Pulmonary artery endothelial cell (primary cell): ENCODE measurements at places on chromosomes 16 and 17. TPM values are rescaled to one million over a fixed set of nuclear protein-coding genes. Genes with fewer than 3 reads are reported as not detected.
A peak's percentile ranks its signal among the peaks of the same experiment; 100 is the strongest.

Gene CSH1
- not detected in 2 replicates for total RNA-seq

Gene ZNF267
- total RNA-seq, result 29.1 and 32.9 TPM in 2 replicates

Gene RAMP2
- 2.1 and 5.4 TPM in 2 replicates for total RNA-seq

Gene TMIGD1
- total RNA-seq, result not detected in 2 replicates

Gene MYH3
- 0.07 and 0.71 TPM in 2 replicates for total RNA-seq

Gene FAM222B
- 3.4 and 5.5 TPM in 2 replicates for total RNA-seq

DNA sequence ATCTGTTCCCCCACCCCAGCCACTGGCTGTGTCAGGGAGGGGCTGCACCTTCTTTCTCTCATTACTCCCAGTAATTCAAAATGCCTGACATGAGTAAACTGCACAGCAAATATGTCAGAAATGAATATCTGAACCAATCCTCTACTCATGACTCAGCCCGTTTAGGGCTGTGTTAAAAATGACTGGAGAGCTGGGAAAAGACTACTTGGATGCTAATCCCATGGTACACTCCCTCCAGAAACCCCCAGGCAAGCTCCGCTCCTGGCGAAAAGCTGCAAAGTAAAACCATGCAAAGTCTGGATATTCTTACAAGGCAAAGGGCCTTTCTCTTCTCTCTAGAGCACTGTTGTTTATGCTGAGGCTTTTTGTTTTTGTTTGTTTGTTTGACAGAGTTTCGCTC is 448.1 kb upstream of the DYNLRB2 start:
- no peak for DNase-seq

GRCh38 chr16:473046-474043 is 47.9 kb downstream of the RAB11FIP3 start:
- no peak for DNase-seq

DNA sequence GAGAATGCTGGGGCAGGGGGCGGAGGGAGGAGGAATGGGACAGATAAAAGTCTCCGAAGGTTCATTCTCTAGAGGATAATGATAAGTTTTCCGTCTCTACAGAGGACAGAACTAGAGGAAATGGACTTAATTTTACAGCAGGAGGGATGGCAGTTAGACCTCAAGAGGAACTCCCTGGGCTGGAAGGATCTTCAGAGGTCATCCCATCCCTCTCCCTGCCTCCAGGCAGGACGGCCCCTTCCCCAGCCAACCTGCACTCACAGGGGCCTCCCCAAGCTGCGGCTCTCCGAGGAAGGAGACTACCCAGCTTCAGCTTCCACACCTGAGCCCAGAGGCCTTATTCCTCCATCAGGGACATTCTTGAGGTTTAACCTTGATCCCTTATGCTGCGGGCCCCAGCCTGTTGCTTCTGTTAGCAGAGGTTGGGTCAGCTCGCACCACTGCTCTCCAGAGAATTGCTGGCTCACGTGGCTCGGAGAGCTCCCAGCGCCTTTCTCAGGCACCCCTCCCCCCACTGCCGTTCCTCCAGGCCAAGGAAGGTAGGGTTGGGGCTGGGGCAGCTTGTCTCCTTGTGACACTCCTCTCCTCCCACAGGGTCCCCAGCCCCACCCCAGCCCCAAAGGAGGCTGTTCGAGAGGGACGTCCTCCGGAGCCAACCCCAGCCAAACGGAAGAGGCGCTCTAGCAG is 8.5 kb downstream of the ELOB start:
- no peak for DNase-seq

DNA sequence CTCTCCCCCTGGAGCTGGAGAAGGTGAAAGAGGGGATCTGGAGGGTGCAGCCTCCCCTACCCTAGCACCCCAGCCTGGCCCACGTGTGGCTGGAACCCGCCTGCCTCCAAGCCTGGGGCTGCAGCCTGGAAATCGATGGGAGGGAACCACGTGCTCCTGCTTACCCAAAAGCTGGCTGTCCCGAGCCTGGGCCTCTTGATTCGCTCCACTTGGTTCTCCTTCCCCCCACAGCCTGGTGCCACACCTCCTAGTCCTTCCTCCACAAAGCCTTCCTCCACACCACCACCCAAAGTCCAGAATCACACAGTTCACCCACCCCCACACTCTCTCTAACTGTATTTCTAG is 29.3 kb downstream of the CFAP20 start:
- DNase-seq, result no peak

DNA sequence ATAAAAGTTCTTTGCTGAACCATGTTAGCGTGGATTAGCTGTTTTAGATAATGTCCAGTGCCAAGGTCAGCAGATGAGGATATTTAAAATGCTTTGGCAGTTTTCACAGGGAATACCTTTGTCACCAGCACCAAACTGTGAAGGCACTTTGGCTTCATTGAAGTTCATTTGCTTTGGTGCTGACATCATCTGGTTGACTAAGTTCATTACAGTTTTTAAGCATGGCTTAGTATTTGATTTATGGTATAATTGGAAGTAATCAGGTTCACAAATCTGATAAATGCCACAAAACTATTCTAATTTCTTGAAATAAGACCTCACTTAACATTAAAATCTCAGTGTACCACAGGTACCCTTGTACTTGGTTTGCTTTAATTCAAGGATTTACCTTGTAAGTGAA is 4.3 kb downstream of the GID4 start:
- no peak for DNase-seq

DNA sequence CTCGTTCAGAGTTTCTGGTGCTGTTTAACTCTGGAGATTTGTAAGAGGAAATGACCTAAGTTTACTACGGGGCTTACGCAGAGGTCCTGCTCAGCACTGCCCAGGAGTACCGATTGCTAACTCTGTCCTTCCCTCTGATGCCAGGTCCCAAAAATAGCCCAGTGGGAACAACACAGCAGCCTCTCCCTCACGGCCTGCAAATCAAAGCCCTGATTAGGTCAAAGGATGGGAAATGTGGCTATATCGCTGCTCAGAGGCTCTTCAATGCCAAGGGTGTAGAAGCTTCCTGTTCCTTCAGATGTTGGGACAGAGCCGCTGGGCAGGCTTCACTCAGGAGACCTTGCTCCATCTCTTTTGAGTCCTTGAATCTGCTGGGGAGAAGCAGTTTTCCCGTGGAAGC is 174.2 kb upstream of the KCNJ16 start:
- no peak for DNase-seq

GRCh38 chr16:85718682-85719081 is 29.9 kb upstream of the GINS2 start:
- DNase-seq, result no peak

- peak; percentile 44 for DNase-seq
Measured at GRCh38 chr16:83771306-83771942, 36.4 kb upstream of the HSBP1 start.

GRCh38 chr17:57242148-57242547 is 14.2 kb upstream of the MSI2 start:
- DNase-seq, result no peak

- DNase-seq, result no peak
Measured at GRCh38 chr17:74971842-74972106, 785 bp downstream of the HID1 start.

GRCh38 chr17:63268827-63269226 is 177.3 kb downstream of the CYB561 start:
- no peak for DNase-seq

DNA sequence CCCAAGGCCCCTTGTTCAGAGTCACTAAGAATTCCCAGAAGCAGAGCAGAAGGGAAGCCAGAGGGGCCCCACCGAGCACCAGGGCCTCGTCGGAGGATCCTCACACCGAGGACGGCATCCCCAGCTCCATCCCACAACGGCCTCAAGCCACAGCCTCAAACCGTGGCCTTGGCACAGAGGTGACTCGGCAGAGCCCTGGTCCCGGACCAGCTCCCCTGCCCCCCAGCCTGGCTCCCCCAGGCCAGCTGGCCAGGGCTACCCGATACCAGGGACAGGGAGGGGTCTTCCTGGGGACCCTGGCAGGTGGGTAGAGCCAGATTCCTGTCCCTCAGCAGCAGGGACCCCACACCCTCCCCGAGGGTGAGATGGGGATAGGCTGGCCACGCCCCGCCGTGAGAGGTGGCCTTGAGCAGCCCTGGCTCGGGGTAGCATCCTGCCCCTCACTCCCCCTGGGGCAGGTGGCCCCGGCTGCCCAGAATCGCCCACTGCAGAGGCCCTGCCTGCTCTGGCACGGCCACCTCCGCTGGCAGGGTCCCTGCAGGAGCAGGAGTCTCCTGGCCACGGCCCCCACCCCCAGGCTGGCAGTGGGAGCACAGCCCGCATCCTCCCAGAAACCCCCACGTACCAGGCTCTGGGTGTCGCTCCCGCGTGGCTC is 5.6 kb upstream of the PVALEF start:
- DNase-seq, result no peak

DNA sequence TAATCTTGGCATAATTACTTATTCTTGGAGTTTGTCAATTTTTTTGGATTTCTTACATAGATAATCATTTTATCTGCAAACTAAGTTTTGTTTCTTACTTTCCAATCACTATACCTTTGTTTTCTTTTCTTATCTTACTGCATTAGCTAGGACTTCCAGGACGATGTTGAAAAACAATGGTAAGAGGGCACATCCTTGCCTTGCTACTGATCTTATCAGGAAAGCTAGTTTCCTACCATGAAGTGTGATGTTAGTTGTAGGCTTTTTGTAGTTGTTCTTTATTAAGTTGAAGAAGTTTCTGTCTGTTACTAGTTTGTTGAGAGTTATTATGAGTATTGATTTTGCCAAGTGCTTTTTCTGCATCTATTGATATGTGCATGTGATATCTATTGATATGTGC is 31.0 kb downstream of the CDH13 start:
- no peak for DNase-seq

- no peak for DNase-seq
Measured at GRCh38 chr17:78739331-78739931, 42.6 kb downstream of the CYTH1 start.

- DNase-seq, result no peak
Measured at GRCh38 chr17:69499318-69499717, 84.8 kb downstream of the MAP2K6 start.
